CD4-positive, alpha-beta T cell treated with Interleukin-6 at 100 ng/mL for 8 hours (primary cell): ENCODE measurements at places on chromosomes 7 and 10.

- DNase-seq: no peak
Observed at GRCh38 chr7:595621-596010, 76.0 kb upstream of the PDGFA start.

DNA sequence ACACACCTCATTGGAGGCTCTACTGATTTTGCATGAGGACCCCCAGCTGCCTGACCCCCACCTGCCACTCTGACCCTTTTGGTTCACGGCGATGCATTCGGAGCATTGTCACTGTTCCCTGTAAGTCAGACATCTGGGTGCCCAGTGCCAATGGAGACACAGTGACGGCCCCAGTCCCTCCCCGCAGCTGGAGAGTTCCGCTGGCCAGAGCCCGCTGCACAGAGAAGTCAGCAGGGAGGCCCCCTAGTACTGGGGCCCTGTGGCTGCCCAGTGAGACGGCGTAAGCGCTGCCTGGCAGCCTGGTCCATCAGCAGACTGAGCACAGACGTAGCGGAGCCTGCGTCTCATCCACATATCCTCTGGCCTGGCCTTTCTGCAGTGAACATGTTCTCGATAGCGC lies 77.5 kb downstream of the NKX6-2 start:
- no peak for DNase-seq

DNA sequence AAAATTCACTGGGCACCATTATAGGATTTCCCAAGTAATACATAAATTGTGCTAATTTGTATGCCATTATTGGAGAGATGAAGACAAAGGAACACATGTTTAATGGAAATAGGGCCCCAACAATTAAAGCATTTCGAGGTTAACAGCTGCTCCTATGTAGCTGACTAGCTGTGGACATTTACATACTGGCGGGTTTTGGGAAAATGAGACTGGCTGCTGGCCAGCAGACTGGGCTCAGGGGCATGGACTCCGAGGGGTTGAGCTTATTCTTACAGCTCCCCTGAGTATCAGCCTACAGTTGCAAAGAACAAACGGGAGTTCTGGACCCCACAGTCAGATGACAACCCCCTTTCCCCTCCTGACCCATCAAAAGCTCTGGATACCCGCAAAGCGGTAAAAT lies 91.9 kb upstream of the MYO3A start:
- DNase-seq: no peak

- DNase-seq: no peak
Observed at GRCh38 chr10:23096802-23097549, 1.6 kb downstream of the MSRB2 start.

DNA sequence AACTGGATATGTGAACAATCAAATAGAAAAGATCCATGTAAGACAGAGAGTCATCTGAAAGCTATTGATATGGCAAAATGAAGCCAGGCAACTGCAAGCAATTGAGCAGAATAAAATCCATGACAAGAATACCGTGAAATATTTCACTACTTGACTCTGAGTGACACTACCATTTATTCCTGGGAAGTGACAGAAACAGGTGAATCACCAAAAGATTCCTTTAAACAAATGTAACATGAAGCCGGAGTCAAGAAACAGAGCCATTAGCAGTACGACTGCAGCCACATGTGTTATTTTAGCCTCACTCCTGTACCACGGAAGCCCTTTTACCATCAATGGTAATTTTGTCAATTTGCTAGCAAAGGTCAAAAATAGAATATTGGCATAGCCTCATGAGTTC lies 197.7 kb upstream of the POT1 start:
- no peak for DNase-seq

- DNase-seq: no peak
Observed at GRCh38 chr10:50554376-50554994, 69.3 kb downstream of the SGMS1 start.

DNA sequence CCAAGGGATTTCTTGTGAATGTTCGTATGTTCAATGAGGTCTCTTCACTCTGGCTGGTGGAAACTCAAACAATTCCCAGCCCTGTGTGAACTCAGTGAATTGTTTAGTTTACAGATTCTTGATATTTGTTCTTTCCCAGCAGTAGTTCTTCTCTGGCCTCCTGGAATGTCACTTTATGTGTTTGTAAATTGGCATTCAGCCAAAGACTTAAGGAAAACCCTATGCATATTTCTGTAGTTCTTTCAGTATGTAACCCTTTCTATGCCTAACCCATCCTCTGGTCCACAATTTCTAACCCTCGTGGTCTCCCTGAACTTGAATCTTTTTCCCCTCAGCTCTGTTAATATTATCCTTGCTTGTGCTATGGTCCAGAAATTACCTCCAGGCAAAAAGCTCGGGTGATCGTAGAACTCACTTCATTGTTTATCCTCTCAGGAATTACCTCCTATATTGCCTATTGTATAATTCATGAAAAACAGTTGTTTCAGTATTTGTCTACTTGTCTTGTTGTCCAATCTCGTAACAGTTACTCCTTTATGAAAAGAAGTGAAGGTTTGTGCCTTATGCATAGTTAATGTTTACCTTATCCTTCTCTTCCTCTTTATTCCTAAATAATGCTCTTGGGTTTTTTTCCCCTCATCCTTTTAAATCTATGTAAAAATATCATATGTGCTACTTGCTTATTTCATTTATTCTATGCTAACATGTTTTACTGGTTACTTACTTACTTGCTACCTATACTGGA lies 23.7 kb upstream of the AGR3 start:
- no peak for DNase-seq

DNA sequence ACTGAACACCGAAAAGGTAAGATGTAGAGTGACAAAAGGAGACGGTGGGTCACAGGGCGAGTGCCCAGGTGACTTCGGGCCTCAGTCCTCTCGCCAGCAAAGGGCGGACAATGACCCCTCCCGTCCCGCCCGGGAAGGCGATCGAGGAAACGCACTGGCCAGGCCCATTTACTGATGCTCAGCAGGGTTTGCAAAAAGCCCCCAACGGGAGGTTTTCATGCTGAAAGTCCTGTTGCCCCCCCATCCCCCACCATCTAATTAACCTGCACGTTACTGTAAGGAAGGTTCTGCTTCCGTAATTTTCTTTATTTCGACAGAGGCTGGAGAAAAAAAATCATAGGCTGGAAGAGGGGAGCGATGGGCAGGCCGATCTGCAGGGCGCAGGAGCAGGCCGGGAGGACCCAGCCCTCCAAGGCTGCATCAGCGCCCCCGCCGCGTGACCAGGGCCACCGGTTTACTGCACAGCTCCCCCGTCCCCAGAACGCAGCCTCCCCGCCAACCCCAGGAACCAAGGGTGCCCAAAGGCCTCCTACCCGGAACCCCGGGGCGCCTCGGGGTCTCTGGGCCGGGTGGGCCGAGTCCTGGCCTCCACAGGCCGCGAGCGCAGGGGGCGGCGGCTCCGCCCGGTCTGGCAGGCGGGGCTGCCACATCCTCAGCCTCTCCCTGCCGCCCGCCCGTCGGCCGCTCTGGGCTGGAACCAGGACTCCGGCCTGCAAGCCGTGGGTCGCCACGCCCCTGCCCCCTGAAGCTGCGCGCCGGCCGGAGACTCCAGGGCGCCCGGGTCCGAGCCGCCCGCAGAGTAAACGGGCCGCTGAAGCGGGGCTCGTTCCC lies 613 bp downstream of the OAT start:
- peak; percentile 23 for DNase-seq

- no peak for DNase-seq
Observed at GRCh38 chr10:97200616-97201015, 14.9 kb upstream of the SLIT1 start.

- peak; percentile 49 for DNase-seq
Observed at GRCh38 chr10:103983367-103983911, 16.5 kb downstream of the SLK start.

GRCh38 chr10:61787170-61787569 lies 114.3 kb upstream of the ARID5B start:
- no peak for DNase-seq

GRCh38 chr10:4329225-4329624 lies 496.8 kb upstream of the AKR1E2 start:
- DNase-seq: no peak

- no peak for DNase-seq
Observed at GRCh38 chr10:35993591-35994515, 351.8 kb upstream of the FZD8 start.
